ENCODE measurements at places on chromosomes 4 and X. TPM values are rescaled to one million over a fixed set of nuclear protein-coding genes. Genes with fewer than 3 reads are reported as not detected.

The PDGFC gene
- total RNA-seq = 9.1 TPM

The CLDN22 gene
- not detected for total RNA-seq

The HTRA3 gene
- total RNA-seq = 1.6 TPM

DNA sequence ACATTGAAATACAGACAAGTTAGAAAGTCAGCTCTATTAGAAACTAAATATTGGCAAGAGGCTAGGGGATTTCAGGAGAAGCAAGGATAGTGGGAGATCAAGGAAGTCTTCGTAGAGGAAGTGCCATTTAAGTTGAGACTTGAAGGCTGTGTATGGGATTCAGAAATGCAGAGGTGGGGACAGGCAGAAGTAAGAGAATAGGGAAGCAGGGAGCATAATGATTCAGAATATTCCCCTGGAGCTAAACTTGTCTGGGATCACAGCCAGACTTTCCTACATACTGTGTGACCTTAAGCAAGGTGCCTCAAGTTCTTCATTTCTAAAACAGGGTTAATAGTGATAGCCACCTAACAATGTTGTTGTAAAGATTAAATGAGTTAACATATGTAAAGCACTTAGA lies 108.8 kb downstream of the DDIT4L start:
- DNase-seq = no peak

- no peak for DNase-seq
Observed at GRCh38 chr4:186553717-186554116, 1.6 kb downstream of the MTNR1A start.

DNA sequence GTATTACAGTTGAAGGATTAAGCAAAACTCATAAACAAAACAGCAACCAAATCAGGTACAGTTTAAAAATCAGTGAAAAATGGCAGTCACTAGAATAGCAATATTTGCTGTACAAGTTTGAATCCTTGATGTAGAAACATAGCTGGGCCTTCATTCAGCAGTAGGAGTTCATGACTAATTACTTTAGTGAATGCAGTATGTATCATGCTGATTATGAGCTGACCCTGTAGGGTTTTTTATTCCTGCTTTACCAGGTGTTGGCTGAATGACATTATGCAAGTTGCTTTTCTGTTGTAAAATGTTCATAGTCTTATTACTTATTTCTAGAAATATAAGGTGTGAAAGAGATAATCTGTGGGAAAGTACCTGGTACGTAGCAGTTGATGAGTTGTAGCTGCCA lies 179.6 kb downstream of the CCSER1 start:
- DNase-seq = no peak

GRCh38 chr4:174427571-174428140 lies 94.6 kb downstream of the HPGD start:
- no peak for DNase-seq

DNA sequence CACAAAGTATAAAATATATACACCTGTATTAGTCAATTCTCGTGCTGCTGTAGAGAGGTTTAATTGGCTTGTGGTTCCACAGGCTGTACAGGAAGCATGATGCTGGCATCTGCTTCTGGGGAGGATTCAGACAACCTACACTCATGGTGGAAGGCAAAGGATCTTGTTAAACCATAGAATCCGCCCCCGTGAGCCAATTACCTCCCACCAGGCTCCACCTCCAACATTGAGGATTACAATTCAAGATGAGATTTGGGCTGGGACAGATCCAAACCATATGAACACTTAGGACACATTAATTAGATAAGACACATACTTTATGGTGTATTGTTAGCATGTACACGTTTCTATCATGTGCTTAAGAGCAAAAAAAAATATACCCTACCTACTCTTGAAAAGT lies 22.1 kb upstream of the SORBS2 start:
- DNase-seq = no peak

DNA sequence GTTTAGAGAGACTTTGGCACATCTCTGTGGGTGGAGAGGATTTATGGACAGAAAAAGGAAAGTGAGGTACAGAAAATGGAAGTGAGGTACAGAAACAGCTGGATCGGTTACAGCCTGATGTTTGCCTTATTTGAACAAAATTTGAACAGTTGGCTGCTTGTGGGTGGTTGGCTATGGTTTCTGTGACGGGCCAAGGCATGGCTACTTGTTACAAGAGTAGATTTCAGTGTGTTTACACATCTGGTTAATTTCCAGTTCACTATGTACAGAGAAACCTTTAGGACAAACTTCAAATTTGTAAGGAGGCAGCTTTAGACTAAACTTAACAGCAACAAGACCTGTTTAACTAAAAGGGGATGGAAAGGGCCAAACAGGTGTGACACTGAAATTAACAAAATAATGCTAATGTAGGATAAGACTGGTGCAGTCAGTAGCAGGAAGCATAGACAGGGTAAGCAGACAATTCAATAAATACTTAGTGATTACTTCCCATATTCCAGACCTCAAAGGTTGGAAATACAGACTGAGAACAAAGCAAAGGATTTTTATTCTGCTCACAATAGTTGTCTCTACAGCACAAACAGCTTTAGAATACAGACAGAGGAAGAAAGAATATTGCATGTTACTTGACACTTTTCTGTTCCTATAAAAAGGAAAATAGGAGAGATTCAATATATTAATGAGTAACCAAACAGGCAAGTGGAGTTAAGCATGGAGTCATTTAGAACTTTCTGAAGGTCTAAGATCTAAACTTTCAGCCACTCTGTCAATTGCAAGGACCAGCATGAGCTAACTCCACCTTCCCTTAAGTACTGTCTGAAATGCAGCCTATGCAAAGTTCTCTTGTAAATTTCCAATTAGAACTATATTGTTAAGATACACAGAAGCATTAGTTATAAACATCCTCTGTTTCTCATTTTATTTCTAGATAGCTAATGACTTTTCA lies 294.4 kb upstream of the FAT4 start:
- no peak for DNase-seq

DNA sequence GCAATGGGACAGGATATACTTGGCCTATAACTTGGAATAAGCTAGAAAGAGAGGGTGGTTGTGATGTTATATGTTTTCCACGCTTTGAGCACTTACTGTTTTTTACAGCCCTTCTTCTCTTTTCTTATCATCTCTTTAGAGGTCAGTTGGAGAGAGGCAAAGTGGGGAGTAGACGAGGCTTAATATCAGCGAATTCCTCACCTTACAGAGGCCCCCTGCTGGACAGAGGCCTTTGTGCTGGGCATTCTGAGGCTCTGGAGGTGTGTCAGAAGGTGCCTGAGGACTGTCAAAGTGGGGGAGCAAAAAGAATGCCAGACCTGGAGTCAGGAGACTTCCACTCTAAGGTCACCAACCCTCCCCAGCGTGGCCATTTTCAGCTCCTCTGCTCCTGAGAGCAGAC lies 42.5 kb downstream of the MAMLD1 start:
- DNase-seq = no peak

- no peak for DNase-seq
Observed at GRCh38 chrX:68307769-68308168, 125.5 kb downstream of the OPHN1 start.
